ENCODE measurements at places on chromosomes 1 and 21.

DNA sequence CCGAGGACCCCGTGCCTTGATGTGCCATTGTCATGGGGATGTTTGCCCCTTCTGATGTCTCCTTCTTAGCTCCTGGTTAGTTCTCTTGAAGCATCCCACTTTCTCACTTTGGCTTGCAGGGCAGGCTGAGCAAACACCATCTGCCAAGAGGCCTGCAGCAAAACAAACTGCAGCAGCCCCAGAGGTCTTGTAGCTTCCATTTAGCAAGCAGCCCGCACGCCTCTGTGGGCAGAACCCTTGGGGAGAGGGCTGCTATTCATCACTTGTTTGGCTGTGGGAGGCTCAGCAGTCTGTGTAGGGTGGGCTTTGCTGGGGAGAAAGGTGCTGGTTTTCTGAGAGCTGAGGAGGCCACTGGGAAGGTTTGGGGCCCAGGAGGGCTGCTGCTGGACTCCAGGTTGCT lies 56.7 kb downstream of the KCNC4 start:
- DNase-seq, result no peak

GRCh38 chr1:1788136-1788535 lies 9.9 kb upstream of the NADK start:
- DNase-seq, result no peak

- DNase-seq, result no peak
Observed at GRCh38 chr1:182909578-182909977, 43.4 kb downstream of the SHCBP1L start.

DNA sequence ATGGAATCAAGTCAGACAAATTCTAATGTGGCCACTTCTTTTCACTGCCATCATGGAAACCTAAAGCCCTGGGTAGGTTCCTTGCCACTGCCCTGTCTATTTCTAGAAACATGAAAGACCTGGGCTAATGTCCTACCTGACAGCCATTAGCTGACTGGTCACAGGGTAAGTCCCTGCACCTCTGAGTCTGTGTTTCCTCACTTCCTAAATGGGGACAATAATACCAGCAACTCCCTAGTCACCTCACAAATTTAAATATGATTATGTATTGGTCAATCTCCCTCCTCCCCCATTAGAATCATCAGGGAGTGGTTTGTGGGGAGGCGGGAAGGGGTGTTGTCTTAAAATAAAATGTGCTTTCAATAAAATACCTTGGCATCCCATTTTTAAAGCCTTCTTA lies 2.2 kb downstream of the CREG1 start:
- DNase-seq, result no peak

GRCh38 chr1:240709676-240710075 lies 97.7 kb upstream of the GREM2 start:
- no peak for DNase-seq

DNA sequence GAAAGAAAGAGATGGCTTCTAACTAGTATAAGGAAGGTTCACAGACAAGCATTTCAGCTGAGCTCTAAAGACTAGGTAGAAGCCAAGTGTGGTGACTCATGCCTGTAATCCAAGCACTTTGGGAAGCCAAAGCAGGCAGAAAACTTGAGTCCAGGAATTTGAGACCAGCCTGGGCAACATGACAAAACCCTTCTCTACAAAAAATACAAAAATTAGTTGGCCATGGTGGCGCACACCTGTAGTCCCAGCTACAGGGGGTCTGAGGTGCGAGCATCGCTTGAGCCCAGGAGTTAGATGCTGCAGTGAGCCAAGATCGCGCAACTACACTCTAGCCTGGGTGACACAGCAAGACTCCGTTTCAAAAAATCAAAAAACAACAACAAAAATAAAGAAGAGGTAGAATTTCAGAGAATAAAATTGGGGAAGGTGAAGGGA lies 27.8 kb downstream of the FBXO42 start:
- peak; percentile 73 for DNase-seq

GRCh38 chr1:59422921-59423575 lies 126.2 kb downstream of the FGGY start:
- DNase-seq, result peak; percentile 91

DNA sequence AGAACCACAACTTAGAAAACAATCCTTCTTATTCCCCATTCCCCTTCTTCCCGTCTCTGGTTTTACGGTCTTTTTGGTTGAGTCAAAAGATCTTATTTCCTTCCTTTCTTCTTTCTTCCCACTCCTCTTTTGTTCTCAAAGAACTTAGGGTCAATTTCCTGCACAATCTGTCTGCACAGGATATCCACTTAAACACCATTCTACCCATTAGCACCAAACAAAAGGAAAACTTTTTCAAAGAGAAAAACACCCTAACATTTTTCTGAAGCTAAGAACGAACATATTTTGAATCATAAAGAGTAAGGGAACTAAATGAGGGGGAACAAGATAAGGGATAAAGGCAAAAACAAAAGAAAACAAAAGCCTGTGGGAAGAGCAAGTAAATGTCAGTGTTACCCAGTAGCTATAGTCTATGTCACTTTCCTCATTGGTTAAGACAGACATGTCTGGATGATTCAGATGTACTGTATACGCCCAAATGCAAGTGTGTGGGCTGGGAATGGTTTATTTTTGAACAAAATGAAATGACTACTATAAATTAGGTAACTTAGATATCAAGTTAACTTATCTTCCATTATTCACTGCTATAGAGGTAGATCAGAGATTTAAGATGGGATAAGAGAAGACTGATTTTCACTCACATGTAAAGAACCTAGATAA lies 59.9 kb downstream of the TOR3A start:
- no peak for DNase-seq

GRCh38 chr1:167364826-167365225 lies 144.1 kb downstream of the POU2F1 start:
- no peak for DNase-seq

GRCh38 chr21:43918385-43918947 lies 53.4 kb downstream of the AGPAT3 start:
- DNase-seq, result no peak

- DNase-seq, result peak; percentile 9
Observed at GRCh38 chr1:21855257-21856096, 43.4 kb downstream of the LDLRAD2 start.

DNA sequence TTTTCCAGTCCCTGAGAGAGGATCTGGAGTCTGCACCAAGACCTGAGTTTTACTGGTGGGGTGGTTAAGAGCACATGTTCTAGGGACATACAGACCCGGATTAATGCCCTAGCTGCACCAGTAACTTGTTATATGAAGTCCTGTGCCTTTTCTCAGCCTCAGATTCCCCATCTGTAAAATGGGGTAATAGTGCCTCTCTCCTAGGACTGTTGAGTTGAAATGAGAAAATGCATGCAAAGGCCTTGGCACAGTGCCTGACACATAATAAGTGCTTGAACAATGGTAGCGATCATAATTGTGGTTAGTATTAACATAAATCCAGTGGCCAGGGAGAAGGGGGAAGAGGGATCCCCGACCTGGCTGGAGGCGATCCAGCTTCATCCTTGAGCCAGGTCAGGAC lies 12.3 kb downstream of the AHDC1 start:
- DNase-seq, result no peak

GRCh38 chr1:208117409-208117808 lies 126.8 kb downstream of the PLXNA2 start:
- DNase-seq, result no peak

GRCh38 chr1:22500058-22500457 lies 48.4 kb downstream of the ZBTB40 start:
- no peak for DNase-seq

GRCh38 chr21:44846224-44846484 lies 27.3 kb downstream of the PTTG1IP start:
- no peak for DNase-seq

DNA sequence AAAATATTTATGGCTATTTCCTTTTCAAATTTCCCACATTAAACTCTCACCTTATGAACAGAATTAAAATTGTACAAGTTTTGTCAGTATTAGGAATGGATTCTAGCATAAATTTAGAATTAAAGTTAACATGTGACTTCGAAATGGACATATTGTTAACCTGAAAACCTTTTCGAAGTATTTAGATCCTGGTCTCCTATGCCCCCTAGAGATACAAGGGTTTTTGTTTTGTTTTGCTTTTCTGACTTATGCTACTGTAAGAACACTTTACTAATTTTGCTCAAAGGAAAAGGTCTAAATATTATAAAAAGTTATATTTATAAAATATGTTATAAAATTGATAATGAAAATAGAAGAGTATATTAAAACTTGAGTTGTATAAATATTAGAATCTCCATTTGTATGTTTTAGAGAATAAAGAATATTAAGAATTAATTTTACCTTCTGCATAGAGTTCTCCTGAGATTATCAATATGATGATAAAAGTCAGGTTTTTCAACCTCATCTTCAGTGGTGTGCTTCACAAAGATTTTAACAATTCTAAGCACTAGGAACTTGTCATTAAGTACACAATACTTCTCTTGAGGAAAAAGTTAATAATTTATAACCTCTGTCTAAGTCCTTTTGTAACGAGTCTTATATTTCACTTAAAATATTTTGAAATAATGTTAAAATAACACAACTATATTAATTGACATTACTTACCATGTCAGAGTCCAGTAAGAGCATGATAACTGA lies at the start of gene F13B:
F13B (minus strand) TSS at position 542 of the 738 bp plus-strand sequence; CDS start at position 505, 37 bp downstream.
- no peak for DNase-seq

GRCh38 chr1:30880678-30881318 lies 27.8 kb downstream of the SDC3 start:
- DNase-seq, result no peak

- DNase-seq, result peak; percentile 53
Observed at GRCh38 chr1:170562646-170563338, 30.8 kb downstream of the GORAB start.

GRCh38 chr1:1058921-1059493 lies 15.1 kb downstream of the RNF223 start:
- no peak for DNase-seq

DNA sequence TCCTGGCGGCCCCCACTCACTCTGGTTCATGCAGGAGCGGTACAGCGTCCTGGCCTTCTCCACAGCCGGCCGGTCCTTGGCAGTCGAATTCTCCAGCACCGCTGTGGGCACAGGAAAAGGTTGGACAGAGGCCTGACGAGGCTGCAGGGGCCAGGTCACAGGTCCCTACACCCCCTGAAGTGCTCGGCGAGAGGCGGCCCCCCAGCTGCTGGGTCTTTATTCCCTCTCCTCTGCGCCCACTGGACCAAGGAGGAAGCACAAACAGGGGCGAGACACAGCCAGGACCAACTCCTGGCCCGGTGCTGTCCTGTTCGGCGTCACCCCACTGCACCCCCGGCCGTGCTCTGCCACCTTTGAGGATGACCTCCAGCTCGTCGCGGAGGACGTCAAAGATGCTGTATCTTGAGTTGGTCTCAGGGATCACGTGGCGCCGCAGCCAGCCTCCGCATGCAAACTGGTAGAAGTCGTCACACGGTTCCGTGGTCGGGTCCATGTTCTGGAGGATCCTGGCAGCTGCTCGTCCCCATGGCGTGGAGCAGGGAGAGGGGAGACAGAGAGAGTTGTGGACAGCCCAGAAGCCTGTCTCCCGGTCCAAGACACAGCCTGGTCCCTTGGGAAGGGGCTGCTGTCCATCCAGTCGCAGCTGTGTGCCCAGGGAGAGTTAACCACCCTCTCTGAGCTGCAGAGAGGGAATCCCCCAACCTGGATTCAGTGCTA lies 22.9 kb downstream of the PRXL2B start:
- DNase-seq, result no peak

DNA sequence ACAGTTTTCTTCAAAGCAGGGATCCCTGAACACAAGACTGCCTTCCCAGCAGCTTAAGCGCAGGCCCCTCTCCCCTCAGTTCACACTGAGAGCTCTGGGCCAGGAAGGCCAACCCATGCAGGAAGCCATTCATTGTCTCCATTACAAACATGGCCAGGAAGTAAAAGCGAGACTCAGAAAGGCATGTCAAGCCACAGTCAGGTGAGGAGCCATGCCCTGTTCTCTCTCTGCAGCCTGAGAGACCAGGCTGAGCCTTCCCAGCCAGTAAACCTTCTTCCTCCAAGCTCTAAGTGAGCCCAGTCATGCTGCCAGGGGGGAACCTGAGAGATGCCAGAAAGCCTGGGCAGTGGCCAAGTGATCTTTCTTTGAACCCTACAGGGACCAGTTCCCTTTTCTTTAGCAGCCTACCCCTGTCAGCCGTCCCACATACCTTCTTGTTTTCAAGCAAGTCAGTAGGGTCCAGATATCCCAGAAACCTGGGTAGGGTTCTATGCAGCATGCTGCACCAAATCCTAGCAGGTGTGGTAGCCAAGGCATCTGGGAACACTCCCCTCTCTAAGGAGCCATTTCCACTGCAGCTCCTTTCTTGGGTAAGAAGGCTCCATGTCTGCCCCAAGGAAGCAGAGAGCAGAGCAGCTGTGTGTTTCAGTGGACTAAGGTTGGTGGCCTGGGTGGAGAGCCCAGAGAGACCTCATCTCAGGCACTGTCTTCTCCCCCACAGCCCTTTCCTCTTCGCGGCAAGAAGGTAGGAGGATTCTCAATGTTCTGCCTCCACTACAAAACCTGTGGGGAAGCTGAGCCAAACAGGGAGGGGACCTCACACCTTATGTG lies 977 bp downstream of the TRAF3IP3 start:
- DNase-seq, result no peak

GRCh38 chr21:36926989-36927718 lies 39.3 kb downstream of the HLCS start:
- DNase-seq, result no peak
